ENCODE measurements at places on chromosomes 6 and 20. TPM values are rescaled to one million over a fixed set of nuclear protein-coding genes. Genes with fewer than 3 reads are reported as not detected.

Gene OXT
- total RNA-seq, result not detected

DNA sequence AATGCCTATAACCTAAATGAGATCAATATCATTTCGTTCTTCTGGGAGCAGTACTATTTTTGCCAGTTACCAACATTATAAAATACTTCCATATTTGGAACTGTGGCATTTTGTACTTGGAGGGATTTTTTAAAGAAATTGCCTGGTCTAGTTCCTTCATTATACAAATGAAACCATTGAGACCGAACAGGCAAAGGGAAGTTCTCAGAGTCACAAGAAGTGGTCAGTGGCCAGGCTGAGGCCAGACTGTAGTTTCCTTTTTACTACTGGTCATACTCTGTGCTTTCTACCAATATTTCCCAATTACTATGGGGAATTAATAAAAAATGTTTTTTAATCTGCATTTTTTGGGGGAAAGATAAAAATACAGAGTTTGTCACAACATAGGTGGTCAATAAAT, 332.0 kb downstream of the NRN1 start:
- DNase-seq, result no peak

DNA sequence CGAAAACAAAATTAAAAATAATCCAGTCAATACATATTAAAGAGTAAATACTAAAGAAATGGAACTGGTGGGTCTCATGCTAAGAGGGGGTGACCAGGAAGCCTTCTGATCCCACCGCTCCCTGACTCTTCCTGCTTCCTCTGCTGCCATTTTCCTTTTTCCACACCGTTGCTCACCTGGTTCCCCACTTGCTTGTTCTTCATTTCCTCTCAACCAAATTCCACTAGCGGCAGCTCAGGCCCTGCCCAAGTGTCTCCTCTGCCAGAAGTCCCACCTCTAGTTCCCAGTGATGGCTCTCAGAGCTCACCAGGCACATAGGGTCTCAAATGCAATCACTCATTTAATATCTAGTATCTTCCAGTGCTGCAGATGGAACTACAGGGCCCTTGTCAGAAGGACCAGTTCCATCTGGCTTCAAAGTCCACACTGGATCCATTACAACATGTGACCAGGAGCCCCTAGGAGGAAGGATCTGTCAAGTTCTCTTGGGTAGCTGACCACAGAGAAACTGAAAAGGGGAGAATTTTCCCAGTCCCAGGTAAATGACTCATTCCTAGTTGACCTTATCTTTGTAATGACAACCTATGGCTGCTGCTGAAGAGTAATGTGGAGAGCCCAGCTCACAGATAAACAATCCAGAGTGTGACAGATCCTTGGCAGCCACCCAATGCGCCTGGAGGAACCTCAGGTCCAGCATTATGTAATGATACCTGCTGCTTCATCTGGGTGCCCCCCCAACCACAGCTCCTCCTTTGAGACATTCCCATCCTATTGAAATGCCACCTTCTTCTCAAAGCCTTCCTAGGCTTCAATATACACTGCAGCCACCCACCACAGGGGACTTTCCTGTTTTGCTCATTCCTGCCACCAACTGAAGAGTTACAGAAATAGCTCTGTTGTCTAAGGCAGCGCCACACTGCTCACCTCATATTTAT, 38.2 kb downstream of the ELMO2 start:
- DNase-seq, result no peak

DNA sequence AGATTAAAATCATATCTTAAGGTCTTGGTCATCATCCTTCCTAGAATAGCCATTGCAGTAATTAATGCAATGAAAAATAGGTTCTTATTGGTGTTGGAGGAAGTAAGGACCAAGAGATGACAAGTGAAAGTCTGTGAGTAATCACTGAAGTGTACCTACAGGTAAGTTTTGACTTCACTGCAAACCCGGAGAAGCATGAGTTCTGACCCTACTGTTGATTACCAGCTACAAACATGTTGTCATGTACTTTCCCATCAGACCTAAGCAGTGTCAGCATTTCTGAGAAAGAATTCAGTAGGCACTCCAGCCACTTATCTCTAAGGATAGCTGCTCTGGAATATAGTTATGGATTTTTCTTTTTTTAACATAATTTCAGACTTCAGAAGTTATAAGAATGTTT, 280.9 kb downstream of the ZFAND3 start:
- DNase-seq, result no peak

DNA sequence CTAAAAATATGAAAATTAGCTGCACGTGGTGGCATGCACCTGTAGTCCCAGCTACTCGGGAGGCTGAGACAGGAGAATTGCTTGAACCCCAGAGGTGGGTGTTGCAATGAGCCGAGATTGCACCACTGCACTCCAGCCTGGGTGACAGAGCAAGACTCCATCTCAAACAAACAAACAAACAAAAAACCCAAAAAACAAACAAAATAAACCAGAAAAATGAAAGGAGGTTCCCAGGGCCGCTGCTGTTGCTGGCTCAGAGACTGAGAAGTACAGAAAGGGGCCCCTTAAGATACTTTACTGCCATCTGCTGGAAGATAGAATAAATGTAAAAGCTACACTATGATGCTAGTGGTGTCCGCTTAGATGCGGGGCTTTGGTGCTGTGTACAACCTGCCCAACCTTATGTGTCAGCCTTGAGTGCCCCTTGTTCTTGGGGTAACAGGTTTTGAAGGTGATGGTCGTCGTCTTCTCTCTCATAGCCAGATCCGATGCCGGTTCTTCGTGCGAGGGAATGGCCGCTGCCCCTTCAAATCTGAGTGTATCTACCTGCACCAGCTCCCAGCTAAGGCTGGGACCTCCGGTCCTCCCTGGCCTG, 2.8 kb upstream of the FANCE start:
- DNase-seq, result peak; percentile 93

DNA sequence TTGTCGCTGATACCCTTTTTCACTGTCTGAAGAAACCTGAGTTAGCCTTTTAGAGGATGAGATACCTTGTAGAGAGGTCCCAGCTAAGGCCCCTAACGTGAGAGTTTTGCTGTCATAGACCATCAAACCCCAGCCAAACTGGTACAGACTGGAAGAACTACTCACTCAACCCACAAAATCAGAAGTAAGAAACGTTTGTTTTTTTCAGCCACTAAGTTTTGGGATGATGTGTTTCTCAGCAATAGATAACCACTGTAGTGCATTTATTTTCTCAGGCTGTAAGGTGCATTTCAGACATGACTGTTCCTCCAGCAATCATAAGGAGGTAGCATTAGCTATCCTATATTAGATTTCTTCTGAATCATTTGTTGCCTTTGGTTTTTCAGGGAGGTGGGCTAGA, 407.3 kb upstream of the FLRT3 start:
- DNase-seq, result no peak

DNA sequence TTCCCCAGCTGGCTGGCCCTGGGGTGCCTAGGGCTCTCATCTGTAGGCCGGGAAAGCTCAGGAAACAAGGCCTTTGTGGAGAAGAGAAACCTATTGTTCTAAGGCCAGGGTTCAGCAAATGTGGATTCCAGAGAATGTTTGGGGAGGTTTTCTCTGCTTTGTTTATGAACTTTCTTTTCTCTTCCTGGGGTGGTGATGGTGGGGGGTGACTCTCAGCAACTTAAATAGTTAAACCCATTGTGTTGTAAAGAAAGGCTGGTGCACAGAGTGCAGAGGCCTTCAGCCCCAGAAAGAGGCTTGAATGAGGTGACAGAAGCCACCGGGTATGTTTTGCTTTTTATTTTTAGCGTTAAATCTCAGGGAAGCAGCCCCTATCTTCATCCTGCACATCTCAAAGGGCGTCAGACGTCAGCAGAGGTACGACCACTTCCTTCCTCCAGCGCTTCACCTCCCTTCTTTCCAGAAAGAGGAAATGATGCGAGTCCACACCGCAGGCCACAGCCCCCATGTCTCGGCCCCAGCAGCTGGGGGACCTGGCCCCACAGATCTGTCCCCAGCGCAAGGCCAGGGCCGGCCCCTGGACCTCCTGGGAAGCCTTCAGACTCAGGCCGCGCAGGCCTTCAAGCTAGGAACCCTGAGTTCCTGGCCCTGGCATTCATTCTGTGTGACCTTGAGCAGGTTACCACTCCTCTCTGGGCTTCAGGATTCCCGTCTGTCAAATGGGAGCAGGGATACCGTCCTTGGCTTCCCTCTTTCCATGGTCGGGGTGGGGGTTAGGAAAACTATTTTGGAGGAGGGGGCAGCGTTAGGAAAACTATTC, 605 bp upstream of the PPP1R16B start:
- peak; percentile 91 for DNase-seq

- DNase-seq, result no peak
Measured at GRCh38 chr20:37944456-37944981, 41.6 kb downstream of the VSTM2L start.

GRCh38 chr20:53660078-53660909, 66.7 kb upstream of the ZNF217 start:
- peak; percentile 63 for DNase-seq

Gene IPCEF1
- total RNA-seq, result 0.27 TPM

Gene DYNLT1
- total RNA-seq, result 71.6 TPM

DNA sequence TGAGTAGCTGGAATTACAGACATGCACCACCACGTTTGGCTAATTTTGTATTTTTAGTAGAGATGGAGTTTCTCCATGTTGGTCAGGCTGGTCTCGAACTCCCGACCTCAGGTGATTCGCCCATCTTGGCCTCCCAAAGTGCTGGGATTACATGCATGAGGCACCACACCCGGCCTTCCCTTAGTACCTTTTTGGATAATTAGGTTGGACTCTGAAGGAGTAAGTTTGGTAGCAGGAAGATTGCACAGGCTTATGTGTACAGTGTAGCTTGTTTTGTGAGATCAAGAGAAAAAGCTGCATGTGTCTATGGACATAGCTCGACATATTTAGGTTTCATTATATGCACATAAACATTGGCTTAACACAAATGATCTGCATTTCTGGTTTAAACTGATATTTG, 116.8 kb downstream of the NCOA3 start:
- DNase-seq, result no peak

DNA sequence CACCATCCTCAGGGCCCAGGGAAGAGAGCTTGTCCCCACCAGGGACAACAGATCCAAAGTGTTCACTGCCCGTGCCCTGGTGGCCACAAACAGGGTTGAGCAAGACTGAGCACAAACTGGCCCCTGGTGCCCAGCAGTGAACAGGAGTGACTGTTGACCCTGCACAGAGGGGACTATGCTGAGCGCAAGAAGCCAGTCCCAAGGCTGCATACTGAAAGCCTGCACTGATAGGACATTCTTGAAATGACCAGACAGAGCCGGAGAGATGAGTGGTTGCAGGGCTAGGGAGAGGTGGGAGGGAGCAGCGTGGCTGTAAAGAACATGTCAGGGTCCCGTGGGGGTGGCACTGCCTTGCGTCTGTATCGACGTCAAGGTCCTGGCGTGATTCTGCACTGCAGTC, 2.9 kb upstream of the FNDC11 start:
- no peak for DNase-seq

- no peak for DNase-seq
Measured at GRCh38 chr6:104046426-104046825, 813.3 kb downstream of the HACE1 start.

- DNase-seq, result no peak
Measured at GRCh38 chr6:104521176-104521575, 338.5 kb downstream of the HACE1 start.

- DNase-seq, result no peak
Measured at GRCh38 chr6:126199466-126199865, 140.4 kb upstream of the CENPW start.

Gene FKBP1A
- 159 TPM for total RNA-seq

DNA sequence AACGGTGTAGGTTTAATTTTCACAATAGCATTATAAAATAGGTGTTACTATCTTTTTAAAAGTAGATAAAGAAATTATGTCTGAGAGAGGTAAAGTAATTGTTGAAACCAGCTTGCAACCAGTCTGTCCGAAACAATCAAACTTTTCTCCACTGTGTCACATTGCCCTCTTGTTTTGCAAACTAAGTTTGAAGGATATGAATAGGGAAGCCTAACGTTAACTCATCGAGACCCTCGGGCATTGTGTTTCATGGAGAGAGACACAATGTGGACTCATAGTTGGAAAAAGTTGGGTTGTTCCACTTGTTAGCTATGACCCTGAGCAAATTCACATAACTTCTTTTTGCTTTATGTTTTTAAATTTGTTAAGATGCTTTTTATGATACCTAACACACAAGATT, 254.4 kb upstream of the IMPG1 start:
- peak; percentile 22 for DNase-seq

DNA sequence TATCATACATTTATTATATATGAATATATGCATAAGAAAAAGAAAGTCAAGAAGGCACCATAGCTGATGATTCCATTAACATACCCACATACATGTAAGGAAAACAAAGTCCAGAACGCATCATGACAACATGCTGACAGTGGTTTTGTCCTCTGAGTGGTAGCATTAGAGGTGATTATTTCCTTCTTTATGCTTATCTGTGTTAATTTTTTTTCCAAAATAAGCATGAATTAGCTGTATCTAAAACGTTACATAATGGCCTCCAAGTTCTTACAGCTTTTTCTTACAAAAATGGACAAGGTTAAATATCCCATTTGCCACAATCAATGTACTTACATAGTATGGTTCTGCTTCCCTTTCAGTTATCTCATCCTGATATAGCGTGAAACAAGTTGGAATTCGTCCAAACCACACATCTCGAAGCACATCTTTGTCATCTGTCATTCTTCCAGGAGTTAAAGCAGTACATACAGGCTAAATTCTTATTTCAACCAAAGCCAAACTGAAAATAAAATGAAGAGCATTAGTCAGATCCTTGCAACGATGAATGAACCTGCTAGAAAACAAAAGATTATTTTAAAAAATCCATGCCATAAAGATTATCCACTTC, 9.7 kb downstream of the ATG5 start:
- DNase-seq, result no peak

Gene JAG1
- 42.0 TPM for total RNA-seq

Gene OR2H2
- total RNA-seq, result not detected

- peak; percentile 59 for DNase-seq
Measured at GRCh38 chr6:12776291-12776690, 59.7 kb downstream of the PHACTR1 start.

Gene ACSS2
- 49.3 TPM for total RNA-seq

Gene TP53TG5
- total RNA-seq, result not detected
